CD4-positive, alpha-beta T cell treated with Interleukin-4 for 4 hours (primary cell): ENCODE measurements at places on chromosomes 7 and 10.

DNA sequence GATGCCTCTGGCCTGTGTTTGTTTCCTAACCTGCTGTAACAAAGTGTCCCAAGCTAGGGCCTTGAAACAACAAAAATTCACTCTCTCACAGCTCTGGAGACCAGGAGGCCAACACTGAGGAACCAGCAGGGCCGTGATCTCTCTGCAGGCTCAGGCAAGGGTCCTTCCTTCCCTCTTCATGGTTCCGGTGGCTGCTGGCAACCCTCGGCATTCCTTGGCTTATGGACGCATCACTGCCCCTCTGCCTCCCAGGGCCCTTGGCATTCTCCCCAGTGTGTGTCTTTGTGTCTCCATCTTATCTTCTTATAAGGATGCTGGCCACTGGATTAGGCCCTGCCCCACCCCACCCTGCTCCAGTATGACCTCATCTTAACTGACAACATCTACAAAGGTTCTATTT lies 17.0 kb downstream of the CNPY1 start:
- DNase-seq = no peak

GRCh38 chr10:71561003-71561574 lies 158.5 kb downstream of the C10orf105 start:
- DNase-seq = no peak

DNA sequence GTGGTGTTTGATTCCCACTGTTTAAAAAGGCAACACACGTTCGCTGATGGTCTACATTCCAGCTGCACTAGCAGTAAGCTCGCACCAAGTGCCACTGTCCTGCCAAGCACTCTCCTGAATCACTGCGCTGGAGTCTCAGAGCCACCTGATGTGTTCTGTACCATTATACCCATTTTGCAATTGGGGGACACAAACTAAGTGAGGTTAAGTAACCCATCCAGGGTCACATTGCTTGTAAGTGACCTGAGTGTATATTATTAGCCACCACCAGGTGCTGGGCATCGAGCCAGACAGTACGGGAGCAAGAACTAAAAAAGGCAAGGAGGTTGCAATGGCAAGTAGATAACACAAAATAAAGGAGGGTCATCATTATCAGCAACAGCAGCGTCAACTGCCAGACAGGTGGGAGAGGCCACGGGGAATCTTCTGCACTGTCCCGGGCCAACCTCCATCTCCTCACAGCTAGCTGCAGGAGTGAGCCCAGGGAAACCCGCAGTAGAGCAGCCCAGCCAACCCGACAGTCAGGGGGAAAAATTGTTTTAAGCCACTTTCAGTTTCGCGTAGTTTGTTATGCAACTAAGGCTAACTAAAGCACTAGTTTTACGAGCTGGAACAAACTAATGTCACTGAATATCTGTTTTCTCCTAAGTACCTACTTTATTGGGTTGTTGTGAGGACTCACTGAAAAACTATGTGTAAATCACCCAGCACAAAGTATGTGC lies 712 bp upstream of the CPVL start:
- no peak for DNase-seq

DNA sequence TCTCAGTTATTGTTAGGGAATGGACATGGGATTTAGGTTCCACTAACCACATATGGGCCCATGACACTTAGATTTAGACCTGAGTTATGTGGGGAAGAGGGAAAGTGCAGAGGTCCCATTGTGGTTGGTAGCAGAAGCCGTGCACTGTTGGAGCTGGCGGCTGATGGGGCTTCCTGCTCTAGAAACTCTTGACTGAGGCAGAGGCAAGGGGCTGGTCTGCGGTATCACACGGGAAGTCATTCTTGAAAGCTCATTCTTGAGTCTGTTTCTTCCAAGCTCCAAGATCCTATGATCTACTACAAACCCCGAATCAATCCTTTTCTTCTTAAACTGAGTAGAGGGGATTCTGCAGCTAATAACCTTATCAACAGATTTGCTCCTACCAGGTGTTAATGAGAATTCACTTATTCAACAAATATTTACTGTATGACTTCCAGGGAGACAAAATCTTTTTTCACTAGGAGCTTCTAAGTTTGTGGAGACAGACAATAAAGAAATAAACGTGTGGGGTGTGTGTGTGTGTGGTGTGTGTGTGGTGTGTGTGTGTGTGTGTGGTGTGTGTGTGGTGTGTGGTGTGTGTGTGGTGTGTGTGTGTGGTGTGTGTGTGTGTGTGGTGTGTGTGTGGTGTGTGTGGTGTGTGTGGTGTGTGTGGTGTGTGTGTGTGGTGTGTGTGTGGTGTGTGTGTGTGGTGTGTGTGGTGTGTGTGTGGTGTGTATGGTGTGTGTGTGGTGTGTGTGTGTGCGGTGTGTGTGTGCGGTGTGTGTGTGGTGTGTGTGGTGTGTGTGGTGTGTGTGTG lies 57.1 kb downstream of the AOC1 start:
- DNase-seq = peak; percentile 38

GRCh38 chr7:20647908-20648776 lies 32.7 kb downstream of the ABCB5 start:
- DNase-seq = no peak

DNA sequence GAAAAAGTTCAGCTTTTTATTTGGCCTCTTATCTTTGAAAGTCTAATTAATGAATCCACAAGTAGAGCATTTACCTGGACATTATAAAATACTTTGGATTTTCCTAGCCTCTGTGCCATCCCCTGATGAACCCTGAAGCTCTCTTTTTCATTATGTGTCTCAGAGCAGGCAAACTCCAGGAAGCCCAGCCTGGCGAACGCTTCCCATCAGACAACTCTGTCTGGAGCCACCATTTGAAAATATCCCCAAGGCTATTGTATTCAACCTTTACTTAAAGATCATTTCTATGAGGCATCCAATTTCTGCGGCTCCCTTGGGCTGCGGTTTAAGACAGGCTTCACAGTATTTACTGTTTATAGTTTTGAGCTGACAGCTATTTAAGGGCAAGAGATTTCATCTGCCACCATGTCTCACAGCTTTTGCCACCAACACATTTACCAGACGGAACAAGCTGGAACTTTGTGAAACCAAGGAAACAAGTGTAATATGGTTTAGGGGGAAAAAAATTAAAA lies 257.2 kb upstream of the GLI3 start:
- no peak for DNase-seq
